ENCODE measurements at places on chromosomes 6 and 20.

- no peak for DNase-seq
These were observed 61.9 kb upstream of the CARMIL1 start for GRCh38 chr6:25217302-25217701.

DNA sequence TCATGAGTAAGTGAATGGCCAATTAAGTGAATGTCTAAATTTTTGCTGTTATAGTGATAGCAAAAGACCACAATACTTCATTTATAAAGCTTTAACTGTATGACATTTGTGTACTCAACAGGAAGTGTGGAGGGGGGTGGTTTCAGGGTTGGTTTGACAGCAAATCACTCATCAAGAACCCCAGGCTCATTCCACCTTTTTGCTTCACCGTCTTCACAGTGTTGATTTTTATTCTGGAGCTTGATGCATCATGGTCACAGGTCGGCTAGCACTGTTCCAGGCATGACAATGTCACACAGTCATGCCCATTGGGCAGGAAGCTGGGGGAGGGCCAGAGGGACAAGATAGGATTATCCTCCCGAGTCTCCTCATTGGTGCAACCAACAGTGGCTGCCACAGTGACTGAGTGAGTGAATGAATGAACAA lies 75.0 kb downstream of the MDGA1 start:
- DNase-seq = no peak

- DNase-seq = peak; percentile 36
These were observed at the start of gene PHF10 for GRCh38 chr6:169724494-169725124. Gene PHF10, minus strand, starts transcription at chr6:169724500. Its CDS starts 569 bp downstream, at chr6:169723931.

DNA sequence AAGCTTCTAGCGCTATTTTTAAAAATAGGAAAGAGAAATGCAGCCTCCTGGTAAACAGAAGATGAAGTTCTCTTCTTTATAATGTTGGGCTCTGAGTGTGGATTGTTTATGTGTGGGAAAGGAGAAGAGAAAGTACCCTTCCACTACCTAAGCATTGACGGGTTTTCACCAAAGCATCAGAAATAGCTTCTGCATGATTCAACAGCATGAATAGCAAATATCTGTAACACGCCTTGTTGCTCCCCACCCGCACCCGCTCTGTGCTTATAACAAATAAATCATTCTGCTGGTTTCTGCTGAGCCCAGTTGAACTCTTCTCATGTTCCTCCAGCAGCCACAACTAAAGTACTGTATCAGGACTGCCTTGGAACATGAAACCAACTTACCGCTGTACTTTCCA lies 20.7 kb downstream of the TXLNB start:
- no peak for DNase-seq

DNA sequence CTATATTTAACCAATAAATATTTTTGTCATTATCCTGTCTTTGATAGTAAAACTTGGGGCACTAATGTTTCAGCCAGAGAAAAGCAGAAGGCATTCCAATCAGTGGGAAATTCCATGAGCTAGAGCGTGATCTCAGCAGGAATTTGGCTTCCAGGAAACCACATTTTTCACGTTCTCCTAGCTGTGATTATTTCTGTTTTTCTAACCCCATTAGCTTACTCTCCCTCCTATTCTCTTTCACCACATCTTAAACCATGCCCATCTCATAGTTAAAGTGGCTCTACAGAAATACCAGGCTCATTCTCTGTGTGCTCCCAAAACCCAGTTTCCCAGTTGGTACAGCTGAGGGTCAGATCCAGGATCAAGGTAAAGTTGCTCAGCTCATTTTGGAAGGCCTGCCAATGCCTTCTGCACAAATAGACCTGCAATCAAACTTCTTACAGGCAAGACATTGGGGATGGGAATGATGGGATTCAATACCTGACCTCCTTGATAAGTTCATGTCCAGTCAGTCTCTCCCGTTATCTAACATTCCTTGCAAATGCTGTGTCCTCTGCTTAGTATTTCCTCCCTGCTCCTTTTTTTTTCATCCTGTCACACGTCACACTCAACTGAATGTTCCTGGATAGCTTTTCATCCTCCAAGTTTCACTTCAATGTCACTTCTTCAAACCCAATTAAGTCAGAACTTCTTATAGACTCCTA lies 33.1 kb upstream of the TMEM30A start:
- no peak for DNase-seq

DNA sequence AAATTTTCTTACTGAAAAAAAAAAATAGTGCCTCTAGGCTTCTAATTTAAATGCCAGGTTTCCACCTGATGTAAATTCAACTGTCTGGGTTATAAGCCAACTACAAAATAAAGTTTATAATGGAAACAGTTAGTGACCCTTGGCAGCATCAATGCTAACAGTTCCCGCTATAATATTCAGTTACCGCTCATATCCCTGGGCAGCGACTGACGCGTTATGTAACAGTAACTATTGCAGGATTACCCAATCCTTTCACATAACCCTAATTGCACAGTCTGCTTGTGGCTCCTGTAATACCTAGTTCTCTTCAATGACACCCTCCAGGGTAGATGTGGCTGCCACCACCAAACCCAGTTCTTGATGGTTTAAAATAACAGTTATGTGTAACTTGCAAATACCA lies 208.6 kb downstream of the MOXD1 start:
- no peak for DNase-seq

GRCh38 chr6:155078331-155078745 lies 83.2 kb downstream of the TIAM2 start:
- no peak for DNase-seq

DNA sequence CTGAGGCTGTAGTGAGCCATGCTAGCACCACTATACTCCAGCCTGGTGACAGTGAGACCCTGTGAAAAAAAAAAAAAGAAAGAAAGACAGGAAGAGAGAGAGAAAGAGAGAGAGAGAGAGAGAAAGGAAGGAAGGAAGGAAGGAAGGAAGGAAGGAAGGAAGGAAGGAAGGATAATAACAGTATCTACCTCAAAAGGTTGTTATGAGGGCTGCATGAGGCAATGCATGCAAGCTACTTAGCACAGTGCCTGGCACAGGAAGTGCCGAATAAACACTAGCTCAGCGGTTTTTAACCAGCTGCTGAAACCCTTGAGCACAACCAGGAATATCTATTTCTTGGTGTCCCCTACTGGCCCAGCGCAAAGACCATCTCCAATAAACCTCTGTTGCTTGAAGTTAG lies 62.3 kb upstream of the TBC1D7 start:
- no peak for DNase-seq

DNA sequence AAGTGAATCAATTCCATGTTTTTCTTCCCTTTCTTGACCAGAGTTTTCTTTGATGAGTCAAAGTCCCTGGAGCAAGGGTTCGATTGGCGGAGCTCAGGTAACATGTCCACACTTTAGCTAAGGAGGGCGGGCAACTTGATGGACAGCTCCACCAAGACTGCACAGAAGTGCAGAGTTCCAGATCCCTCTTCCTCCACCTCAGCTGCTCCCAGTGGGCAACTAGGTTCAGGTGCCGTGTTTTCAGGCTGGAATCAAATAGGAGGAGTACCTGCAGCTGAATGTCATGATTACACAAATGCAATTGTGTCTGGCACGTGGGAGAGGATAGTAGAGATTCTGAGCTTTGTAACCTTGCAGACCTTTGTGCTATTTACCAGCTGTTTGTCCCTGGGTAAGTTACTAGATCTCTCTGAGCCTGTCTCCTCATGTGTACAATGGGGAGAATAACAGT lies 1.9 kb upstream of the ELMO2 start:
- no peak for DNase-seq

DNA sequence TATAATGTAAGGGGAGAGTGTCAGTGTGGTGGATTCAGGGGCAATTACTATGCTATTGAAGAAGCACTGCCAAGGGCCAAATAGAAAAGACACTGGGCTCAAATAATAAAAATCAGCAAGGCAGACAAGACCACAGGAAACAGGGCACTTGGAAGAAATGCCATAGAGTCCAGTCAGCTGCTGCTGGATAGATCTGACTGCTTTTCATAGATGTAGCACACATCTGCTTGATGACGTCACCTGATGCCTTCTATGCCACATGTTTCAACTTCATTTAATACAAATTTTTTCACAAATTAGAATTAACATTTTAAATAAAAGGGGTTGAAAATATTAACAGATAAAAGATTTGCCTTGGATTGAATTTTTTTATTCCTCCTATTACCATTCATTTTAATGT lies 23.9 kb upstream of the AHI1 start:
- DNase-seq = no peak

DNA sequence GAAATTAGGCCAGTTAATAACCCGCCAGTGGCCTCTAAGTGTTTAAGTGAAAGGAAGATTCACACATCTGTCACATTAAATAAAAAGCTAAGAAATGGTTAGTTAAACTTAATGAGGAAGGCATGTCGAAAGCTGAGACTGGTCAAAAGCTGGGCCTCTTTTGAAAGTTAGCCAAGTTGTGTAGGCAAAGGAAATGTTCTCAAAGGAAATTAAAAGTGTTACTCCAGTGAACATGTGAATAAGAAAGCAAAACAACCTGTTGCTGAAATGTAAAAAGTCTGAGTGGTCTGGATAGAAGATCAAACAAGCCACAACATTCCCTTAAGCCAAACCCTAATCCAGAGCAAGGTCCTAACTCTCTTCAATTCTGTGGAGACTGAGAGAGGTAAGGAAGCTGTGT lies 10.9 kb upstream of the MTRF1L start:
- DNase-seq = no peak

GRCh38 chr20:50252701-50253100 lies 62.1 kb downstream of the CEBPB start:
- DNase-seq = no peak

- no peak for DNase-seq
These were observed 4.7 kb downstream of the HLA-B start for GRCh38 chr6:31352310-31352682.

DNA sequence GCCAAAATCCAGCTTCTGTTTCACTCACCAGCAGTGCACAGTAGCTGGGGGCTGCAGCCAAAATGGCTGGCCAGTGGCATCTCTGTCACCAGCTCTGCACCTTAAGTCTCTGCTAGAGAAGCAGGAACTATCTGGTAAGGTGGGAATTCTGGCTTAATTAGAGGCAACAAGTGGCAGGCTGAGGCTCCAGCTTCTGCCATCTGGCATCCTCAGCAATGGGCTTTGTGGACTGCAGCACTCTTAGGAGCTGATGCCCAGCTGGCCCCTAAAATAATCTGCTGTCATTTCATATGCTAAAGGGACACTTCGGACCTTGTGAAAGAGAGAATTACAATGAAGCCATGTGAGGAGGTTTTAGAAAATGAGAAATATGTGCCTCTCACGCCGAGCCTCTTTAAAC lies 4.6 kb upstream of the CLDN20 start:
- no peak for DNase-seq

GRCh38 chr20:23350904-23351838 lies 580 bp downstream of the NXT1 start:
- peak; percentile 10 for DNase-seq

DNA sequence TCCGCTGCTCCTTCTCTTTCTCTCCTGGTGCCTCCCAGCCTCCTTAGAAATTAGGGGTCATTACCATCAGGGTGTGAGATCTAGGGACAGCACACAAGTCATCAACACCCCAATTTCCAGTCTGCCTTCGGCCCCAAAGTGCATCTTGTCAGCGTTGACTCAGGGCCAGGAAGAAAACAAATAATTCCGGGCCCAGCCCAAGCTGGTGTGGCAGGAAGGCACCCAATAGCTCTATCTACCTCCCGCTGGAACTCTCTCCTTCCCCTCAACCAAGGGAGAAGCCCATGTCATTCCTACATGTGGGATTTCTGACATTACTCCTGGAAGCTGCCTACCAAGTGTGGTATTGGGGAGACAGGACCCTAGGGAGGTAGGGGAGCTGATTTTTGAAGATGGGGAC lies 11.5 kb upstream of the C6orf132 start:
- no peak for DNase-seq

GRCh38 chr20:22576273-22576672 lies 8.1 kb downstream of the FOXA2 start:
- DNase-seq = no peak

GRCh38 chr6:147157930-147158329 lies 46.3 kb upstream of the STXBP5 start:
- DNase-seq = no peak

DNA sequence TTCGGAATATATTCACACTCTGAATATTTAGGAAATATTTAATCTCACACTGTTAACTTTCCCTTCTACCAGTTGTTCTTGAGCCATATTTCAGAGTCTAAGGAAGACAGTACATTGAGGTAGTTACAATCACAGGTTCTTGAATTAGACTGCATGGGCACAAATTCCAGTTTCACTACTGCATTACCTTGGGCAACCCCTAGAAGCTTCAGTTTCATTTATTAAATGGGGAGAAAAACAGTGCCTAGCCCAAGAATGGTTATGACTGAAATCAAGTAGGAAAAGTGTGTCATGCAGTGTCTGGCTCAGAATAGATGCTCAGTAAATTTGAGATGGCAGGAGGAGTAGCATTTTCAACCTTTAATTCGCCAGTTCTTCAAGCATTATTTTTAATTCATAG lies 124.5 kb upstream of the SAMD5 start:
- DNase-seq = no peak

DNA sequence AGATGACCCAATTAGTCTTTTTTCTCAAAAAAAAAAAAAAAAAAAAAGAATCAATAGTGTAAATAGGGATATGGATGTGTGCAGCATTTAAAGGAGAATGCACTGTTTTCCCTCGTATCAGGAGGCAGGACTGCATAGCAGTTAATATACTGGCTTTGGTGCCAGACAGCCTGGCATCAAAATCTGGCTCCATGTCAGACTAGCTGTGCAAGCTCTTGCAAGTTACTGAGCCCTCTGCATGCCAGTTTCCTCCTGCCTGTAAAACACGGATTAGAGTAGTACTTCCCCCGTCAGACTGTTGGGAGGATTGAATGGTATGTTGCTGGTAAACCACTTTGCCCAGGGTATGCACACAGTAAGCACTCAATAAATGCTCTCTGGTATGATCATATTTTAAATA lies 594.2 kb upstream of the CHD6 start:
- no peak for DNase-seq

DNA sequence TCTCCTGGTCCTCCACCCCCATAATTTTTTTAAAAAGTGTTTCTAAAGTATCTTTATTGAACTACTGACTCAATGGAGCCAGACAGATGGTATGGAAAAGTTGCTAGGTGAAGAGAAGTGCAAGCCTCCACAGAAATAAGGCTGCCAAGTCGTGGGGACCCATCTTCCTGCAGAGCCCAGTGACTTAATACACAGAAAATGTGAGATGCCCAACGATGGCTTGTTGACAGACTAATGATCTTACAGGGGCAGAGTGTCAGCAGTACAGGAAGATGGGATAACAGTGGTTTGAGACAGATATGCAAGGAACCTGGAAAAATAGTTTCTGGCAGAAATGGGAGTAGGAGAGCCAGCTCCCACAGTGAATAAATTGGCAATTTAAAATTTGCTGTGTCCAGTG lies 43.3 kb downstream of the FYN start:
- no peak for DNase-seq

GRCh38 chr6:105733556-105734162 lies 330.8 kb upstream of the PREP start:
- no peak for DNase-seq

GRCh38 chr6:26056583-26057350 lies 30.5 kb upstream of the HFE start:
- no peak for DNase-seq

All from DMS79 (cell line).